ENCODE measurements at places on chromosomes 12 and 14.

DNA sequence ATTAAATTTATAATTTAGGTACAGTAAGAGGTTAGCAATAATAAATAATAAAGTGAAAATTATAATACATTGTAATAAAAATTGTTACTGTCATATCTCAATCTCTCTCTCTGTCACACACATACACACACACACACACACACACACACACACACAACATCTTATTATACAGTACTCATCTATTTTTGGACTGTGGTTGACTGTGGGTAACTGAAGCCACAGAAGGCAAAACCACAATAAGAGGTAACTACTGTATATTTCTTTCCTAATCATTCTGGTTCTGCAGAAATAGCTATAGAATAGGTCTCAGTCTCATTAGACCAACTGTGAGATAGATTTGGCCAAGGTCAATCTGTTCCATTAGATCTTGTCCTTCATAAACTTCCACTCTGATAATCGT lies 33.1 kb upstream of the PTPRO start:
- no peak for DNase-seq

GRCh38 chr12:98538031-98538430 lies 22.6 kb downstream of the TMPO start:
- no peak for DNase-seq

- DNase-seq, result no peak
Observed at GRCh38 chr14:66401449-66402095, 84.6 kb upstream of the CCDC196 start.

- DNase-seq, result no peak
Observed at GRCh38 chr12:25469861-25470260, 83.2 kb downstream of the LMNTD1 start.

DNA sequence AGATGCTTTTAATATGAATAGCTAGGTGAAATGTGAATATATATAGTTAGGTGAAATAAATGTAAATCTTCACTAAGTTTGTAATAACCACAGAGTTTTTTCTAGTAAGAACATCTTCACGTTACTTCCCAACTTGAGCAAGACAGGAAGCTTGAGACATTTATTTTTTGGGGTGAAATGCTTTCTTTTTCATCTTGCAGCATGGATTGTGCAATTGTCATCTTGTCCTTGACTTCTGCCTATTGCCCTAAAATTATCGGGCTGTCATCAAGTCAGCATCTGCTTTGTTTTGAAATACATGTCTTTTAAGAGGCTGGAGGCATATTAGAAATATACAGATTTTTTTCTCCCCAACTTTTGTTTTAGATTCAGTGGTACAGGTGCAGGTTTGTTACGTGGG lies 433.9 kb downstream of the PCNX1 start:
- no peak for DNase-seq

DNA sequence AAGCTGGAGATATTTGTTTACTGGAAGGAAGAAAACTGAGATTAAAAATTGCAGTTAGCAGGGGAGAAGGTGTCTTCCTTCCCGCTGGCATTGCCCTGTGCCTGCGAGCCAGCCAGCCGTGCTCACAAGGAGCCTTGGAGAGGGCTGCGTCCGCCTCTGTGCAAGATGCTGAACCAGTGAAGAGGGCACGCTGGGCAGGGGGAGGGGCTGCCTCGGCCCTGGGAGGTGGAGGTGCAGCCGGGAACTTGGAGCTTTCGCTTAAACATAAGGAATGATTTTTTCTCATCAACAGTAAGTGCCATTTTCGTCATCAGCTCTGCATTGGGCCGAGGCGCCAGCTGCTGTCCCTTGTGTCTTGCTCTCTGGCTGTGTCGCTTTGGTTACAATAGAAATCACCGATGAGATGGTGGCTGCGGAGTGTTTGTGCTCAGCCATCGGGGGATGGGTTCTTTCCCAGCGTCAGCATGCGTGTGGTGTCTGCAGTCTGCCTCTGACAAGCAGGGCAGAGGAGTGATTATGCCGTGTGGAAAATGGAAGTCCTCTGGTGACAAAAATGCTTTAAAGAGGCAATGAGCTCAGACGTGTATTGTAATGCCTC lies 97.3 kb downstream of the ESR2 start:
- peak; percentile 61 for DNase-seq

DNA sequence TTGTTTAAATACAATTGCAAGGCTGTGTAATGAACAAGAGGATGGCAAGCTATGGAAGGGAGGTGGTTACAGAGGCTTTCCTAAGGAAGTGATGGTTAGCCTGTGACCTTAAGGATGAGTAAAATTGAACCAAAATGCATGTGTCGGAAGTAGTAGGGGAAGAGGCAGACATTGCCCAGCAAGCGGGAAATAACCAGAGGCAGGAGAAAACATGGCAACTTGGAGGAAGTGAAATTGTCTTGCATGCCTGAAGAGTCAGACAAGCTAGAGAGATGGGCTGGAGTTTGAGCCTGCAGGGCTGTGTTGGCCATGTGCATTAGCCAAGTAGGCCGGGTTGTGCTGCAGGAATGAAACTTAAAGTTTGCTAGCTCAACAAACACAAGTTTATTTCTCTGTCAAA lies 96.2 kb downstream of the BTG1 start:
- DNase-seq, result no peak

DNA sequence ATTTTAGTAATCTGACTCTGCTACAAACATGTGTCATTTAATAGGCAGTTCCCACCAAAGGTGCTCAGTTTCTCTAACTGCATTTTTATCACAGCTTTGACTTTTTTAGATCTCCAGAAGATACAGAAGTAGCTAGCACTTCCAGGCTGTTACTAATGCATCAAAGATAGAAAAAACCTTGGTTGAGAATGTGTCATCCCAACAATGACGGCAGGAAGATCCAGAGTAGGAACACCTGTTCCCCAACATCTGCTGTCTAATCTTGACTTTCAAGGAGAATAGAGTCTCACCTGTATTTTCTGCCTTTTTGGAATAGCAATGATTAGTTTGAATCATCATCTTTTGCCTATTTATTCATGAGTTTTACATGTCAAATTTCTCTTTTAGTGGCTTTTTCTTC lies 45.0 kb downstream of the ARMH4 start:
- no peak for DNase-seq

GRCh38 chr12:91138337-91138920 lies 27.1 kb upstream of the LUM start:
- DNase-seq, result no peak

- no peak for DNase-seq
Observed at GRCh38 chr12:71439362-71439612, 311 bp upstream of the LGR5 start.

- DNase-seq, result no peak
Observed at GRCh38 chr14:24818058-24818822, 184.2 kb upstream of the GZMB start.

DNA sequence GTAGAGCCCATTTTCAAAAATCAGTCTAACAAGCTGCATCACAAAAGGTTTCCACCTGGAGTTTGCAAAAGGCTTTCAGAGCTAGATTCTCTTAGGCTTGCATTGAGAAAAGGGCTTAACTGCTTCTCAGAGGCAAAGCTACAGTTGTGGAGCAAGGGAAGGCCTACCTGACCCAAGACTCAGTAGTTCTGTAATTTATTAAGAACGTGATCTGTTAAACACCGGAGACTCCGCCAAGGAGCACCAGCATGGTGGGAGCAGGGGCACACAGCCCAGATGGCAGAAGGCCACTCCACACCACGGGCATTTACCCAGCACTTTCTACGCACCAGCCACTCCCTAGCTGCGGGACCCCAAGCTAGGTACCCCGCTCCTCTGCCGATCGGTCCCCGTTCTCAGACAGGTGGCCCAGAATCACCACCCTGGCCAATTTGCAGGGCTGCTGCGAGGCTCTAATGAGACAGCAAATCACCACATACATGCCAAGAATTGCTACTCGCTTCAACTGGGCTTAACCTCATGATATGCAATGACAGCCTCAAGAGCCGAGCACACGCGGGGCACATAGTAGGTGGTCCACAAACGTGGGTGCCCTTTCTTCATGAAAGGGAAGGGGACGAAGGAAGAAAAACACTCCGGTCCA lies 1.5 kb downstream of the ITPK1 start:
- no peak for DNase-seq

DNA sequence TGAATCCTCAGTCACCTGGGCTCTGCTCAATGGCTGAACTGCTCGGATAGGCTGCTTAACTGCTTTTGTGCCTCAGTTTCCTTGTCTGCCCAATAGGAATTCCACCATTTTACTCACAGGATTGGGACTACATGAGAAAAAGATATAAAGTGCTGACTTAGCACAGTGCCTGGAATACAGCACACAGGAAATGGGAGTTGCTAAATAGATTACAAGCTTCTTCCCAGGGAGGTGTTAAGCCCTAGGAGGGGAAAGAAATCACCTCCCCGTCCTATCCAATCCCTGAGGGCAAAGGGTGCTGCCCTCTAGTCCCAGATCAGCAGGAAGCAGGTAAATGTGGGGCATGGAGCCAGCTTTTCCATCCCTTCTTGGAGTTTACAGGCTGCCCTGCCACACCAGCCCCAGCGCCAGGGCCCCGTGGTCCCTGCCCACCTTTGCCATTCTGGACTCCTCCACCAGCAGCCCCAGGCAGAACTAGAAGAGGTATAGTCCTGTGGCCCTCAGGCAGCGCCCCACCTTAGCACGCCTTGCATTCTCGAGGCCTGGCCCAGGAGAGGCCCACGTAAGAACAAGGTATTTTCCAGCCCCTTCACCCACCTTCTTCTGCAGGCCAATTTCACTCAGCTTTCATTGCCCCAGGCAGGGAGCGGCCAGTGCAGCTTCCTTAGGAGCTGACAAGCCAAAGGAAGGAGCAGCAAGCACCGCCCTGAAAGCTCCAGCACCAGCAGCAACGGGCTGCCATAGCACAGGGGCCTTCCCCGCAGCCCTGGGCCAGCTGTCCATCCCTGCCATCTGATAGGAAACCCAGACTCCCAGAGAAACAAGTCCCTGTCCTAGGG lies 28.8 kb upstream of the RPLP0 start:
- no peak for DNase-seq

DNA sequence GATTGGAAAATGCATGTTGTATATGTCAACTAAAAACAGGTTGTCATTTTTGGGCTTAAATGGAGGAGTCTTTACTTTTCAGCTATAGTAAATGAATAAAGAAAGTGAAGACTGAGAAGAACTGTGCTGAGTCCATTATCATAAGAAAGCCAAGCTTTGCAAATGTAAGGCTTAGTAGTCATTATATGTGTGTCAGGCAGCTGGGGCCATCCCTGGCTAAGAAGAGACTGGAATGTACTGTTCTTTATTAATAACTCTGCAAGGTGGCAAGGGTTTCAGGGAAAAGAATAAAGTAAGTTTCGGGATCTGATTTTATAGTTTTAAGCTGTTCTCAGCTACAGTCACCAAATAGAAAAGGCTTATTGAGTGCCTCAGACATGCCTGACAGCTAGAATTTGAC lies 48.7 kb downstream of the SRGAP1 start:
- no peak for DNase-seq

GRCh38 chr12:106417926-106418910 lies 60.7 kb downstream of the POLR3B start:
- DNase-seq, result no peak

- DNase-seq, result no peak
Observed at GRCh38 chr14:55980970-55981369, 137.2 kb upstream of the PELI2 start.

GRCh38 chr12:51023625-51024382 lies 2.4 kb downstream of the SLC11A2 start:
- DNase-seq, result no peak

DNA sequence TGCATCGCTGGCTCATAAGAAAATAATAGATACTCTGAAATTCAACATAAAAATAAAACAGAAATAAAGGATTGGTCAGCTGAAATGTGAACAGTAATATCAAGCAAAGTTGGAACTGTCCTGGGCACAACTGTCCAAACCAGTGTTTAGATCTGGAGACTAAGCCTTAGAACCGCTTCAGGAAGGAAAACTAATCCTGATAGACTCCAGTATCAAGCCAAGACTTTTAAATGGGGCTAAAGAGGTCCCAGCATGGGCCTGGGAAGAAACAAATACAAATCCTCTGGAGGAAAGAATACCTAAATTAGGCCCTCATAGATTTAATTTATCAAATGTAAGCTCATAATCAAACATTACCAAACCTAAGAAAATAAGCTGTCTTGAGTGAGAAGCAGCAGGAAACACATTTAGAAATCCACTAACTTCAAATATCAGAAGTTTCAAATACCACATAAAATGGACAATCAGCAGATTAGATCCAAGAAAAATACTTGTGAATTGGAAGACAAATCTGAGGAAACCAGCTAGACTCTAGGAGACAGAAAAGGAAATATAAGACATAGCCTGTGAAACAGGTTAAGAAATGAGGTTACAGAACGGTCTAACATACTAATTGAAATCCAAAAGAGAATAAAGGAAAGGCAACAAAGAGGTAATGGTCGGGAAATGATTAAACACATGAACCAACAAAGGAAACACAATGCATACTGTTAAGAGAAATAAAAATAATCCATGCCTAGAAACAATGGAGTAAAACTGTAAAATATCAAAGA lies 27.6 kb downstream of the SCAF11 start:
- no peak for DNase-seq

- DNase-seq, result no peak
Observed at GRCh38 chr14:101380940-101381339, 180.4 kb upstream of the DIO3 start.

- DNase-seq, result no peak
Observed at GRCh38 chr12:76108356-76108755, 23.9 kb upstream of the NAP1L1 start.

- DNase-seq, result no peak
Observed at GRCh38 chr12:110269622-110270124, 11.4 kb upstream of the ATP2A2 start.

- no peak for DNase-seq
Observed at GRCh38 chr12:55982319-55982936, 8.6 kb downstream of the RAB5B start.

- DNase-seq, result no peak
Observed at GRCh38 chr14:103220134-103220981, 97.1 kb downstream of the TNFAIP2 start.

DNA sequence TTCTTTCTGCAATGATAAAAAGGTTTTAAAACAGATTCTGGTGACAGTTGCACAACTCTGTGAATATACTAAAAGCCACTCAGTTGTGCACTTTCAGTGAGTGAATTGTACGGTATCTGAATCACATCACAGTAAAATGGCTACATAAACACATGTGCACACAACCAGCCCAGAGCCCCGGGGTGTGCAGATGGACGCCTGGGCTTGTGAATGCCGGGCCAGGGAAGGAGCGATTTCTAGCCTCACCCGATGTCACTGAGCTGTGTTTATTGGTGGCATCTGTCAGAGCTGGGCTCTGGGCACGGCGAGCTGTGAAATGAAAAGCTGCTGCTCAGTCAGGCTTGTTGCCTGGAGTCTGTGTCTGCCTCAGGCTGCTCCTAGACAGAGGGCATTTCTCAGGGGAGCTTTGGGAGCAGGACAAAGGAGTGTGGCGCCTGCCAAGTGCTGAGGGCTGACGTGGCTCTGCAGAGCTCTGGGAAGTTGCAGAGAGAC lies 25.9 kb downstream of the RHOF start:
- DNase-seq, result no peak

DNA sequence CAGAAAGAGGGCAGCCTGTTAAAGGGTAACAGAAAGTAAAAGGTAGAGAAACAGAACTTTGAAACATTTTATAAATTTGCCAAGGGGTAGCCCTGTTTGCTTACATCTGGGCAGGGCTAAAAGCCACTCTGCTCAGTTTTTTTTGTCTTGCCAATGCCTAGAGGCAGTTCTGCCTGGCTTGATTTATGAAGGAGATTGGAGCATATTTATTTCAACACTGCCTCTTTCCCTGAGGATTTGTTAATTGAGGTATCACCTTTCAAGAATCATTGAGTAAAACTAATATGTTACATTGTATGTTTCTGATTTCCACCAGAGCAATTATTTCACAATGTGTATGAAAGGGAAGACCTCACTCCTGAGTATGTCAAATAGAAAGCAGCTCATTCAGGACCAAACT lies 160.8 kb downstream of the GXYLT1 start:
- no peak for DNase-seq

- DNase-seq, result no peak
Observed at GRCh38 chr12:5072311-5072710, 28.6 kb downstream of the KCNA5 start.

Measured in SHP77 treated with DMSO at 0.1 percent for 48 hours (cell line).